ENCODE measurements at places on chromosomes 3 and 15. TPM values are rescaled to one million over a fixed set of nuclear protein-coding genes. Genes with fewer than 3 reads are reported as not detected.
A peak's percentile ranks its signal among the peaks of the same experiment; 100 is the strongest.

GRCh38 chr3:55571913-55572312, 84.8 kb upstream of the WNT5A start:
- H3K36me3 ChIP-seq = no peaks in the 10 kb centered on the region
- H3K4me1 ChIP-seq = peaks cover 3% of the 10 kb centered on the region
- no peak overlapping the region for H3K27ac ChIP-seq
- no peak for DNase-seq

- no peaks in the 10 kb centered on the region for H3K27me3 ChIP-seq
- no peak overlapping the region for H3K4me3 ChIP-seq
- H3K27ac ChIP-seq = no peak overlapping the region
- no peak for DNase-seq
- no peaks in the 10 kb centered on the region for H3K4me1 ChIP-seq
Observed at GRCh38 chr3:181103605-181104004, 114.1 kb upstream of the DNAJC19 start.

GRCh38 chr3:52534281-52535183, 875 bp upstream of the NT5DC2 start:
- H3K36me3 ChIP-seq = peaks cover 14% of the 10 kb centered on the region
- no peaks in the 10 kb centered on the region for H3K27me3 ChIP-seq
- H3K4me3 ChIP-seq = peak overlapping the region; percentile 75
- DNase-seq = no peak
- H3K27ac ChIP-seq = peak overlapping the region; percentile 63
- H3K4me1 ChIP-seq = peaks cover 29% of the 10 kb centered on the region

DNA sequence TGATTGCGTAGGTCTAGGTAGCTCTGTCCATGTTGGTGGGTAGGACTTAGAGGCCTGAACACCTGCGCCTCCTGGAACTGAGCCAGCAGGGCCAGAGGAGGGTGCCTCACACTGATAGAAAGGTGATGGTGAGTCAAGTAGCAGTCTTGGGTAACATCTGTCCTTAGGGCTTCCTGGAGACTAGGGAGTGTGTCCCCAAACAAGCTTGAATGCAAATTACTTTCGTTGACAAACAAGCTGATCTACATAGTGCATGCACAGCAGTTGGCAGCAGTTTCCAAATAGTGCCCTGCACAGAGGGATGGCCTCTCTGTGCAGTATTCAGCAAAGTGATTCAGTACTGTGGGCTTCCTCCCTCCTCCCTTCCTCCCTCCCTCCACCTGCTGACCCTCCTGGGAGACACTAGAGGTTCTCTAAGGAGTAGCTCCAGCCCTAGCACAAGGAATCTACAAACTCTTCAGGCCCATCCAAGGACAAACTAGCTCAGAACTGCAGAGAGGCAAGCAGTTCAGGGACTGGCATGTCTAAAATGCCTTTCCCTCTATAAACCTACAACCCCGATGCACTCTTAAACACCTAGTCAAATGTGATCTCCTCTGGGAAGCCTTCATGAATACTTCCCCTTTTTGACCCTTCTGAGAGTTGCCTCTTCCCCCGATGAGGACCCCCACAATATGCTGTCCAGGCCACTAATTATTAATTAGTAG, 61.0 kb downstream of the TLE3 start:
- no peaks in the 10 kb centered on the region for H3K36me3 ChIP-seq
- H3K27me3 ChIP-seq = peaks cover 10% of the 10 kb centered on the region
- H3K4me3 ChIP-seq = no peak overlapping the region
- H3K27ac ChIP-seq = no peak overlapping the region
- no peak for DNase-seq
- H3K4me1 ChIP-seq = no peaks in the 10 kb centered on the region

DNA sequence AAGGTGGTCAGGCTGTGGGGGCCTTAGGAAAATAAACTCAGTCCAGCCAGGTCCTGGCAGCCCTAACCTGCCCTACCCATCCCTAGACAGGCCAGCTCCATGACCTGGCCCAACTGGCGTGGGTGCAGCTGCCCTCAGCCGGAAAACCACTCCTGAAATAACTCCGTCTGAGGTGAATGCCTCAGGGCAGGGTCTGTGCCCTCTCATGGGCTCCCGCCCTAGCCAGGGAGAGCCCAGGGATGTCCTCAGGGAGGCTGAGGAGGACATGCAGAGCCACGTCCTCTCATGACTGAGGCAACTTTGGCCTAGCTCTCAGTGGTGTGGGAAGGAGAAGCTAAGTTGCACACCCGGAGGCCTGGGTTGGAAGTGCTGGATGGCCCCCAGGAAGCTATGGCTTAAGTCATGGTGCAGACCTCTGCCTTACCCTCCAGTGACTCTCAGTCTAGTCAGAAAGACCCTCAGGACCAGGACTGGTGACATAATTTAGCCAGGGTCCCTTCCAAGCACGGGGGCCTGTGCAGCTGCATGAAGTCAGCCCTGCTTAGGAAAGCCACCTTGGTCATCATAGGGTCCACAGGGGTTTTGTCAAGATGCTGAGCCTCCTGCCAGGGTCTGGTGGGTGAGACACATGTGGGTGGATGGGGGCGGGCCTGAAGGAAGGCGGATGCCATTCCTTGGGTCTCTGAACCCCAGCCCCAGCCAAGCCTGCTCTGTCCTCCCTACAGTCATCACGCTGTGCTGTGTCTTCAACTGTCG, 7.4 kb downstream of the TMIE start:
- no peak overlapping the region for H3K27ac ChIP-seq
- H3K27me3 ChIP-seq = no peaks in the 10 kb centered on the region
- DNase-seq = no peak
- H3K4me1 ChIP-seq = no peaks in the 10 kb centered on the region
- H3K4me3 ChIP-seq = no peak overlapping the region
- H3K36me3 ChIP-seq = no peaks in the 10 kb centered on the region

GRCh38 chr3:107432646-107433045, 55.4 kb downstream of the CCDC54 start:
- no peak for DNase-seq
- H3K4me3 ChIP-seq = peak overlapping the region; percentile 85
- H3K27me3 ChIP-seq = peaks cover 20% of the 10 kb centered on the region

GRCh38 chr3:178584722-178585380, 48.6 kb downstream of the KCNMB2 start:
- H3K27me3 ChIP-seq = no peaks in the 10 kb centered on the region
- DNase-seq = no peak
- no peak overlapping the region for H3K27ac ChIP-seq
- no peak overlapping the region for H3K4me3 ChIP-seq

DNA sequence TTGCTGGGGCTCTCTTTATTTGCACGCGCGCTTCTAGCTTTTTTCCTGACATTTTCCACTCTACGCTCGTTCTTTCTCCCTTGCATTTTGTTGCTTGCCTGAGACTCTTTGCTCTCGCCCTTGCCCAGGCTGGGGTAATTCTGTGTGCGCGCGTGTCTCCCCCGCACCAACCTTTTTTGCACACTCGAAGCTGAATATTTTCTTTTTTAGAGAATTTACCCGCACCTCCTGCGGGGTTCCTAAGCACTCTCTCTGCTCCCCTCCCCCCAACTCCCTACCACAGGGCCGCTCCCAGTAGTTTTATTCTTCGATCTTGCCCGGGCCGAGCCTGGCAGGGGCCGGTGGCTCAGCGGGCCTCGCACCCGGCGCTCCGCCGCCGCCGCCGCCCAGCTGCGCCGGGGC, 732 bp downstream of the FAM43A start:
- H3K4me3 ChIP-seq = peak overlapping the region; percentile 92
- peak overlapping the region; percentile 85 for H3K27ac ChIP-seq
- no peaks in the 10 kb centered on the region for H3K27me3 ChIP-seq
- no peak for DNase-seq

DNA sequence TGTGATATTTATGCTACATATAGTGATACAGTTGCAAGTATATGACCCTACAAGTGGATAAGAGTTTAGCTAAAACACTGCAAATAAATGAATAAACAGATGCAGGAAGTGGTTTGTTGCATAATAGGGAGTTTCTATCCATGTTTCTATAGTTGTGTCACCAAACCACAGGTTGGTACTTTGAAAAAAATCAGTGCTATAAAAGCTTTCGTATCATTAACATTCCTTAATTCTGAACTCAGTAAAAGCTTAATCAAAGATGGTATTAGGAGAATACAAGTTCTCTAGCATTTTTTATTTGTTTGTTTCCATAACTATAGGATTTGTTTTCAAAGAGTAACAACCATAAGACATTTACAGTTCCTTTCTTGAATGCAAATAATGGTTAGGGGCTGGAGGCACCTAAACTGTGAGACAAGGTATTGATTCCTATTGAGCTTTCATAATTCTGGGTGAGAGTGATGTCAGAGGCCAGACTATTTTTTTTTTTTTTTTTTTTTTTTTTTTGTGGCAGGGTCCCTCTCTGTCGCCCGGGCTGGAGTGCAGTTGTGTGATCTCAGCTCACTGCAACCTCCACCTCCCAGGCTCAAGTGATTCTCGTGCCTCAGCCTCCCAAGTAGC, 29.6 kb downstream of the CPOX start:
- DNase-seq = no peak
- H3K4me1 ChIP-seq = peaks cover 77% of the 10 kb centered on the region
- H3K27ac ChIP-seq = peak overlapping the region; percentile 98
- peak overlapping the region; percentile 71 for H3K4me3 ChIP-seq
- H3K27me3 ChIP-seq = no peaks in the 10 kb centered on the region
- peaks cover 11% of the 10 kb centered on the region for H3K36me3 ChIP-seq

DNA sequence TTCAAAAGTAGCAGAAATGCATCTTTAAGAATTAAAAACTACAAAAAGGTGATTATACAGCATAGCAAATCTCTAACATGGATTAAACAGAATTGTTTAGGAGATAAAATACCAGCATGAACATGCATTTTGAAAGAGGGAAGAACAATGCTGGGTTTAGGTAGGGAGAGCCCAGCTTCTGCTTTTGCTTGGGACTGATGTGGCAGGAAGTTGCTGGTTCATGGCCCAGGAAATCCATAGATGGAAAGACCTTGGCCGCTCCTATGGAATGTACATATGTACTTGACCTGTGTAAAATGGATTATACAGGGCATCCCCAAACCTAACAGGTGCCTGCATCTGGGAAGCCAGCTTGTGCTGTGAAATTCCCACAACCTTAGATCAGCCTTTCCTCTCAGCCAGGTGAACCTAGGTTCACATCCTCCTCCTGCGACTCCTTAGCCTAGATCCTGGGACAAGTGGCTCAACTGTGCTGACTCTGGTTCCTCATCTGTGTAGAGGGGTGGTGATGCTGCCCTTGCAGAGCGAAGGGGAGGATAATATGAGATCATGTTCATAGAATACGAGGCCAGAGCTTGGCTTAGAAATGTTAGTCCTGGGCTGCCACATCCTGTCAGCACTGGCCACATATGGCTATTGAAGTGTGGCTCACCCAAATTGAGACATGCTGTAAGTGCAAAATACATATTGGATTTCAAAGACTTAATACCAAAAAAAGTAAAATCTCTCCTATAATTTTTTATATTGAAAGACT, 47.0 kb upstream of the PLXNA1 start:
- no peaks in the 10 kb centered on the region for H3K36me3 ChIP-seq
- H3K27ac ChIP-seq = no peak overlapping the region
- DNase-seq = no peak
- H3K4me3 ChIP-seq = no peak overlapping the region
- no peaks in the 10 kb centered on the region for H3K4me1 ChIP-seq
- H3K27me3 ChIP-seq = peaks cover 11% of the 10 kb centered on the region

DNA sequence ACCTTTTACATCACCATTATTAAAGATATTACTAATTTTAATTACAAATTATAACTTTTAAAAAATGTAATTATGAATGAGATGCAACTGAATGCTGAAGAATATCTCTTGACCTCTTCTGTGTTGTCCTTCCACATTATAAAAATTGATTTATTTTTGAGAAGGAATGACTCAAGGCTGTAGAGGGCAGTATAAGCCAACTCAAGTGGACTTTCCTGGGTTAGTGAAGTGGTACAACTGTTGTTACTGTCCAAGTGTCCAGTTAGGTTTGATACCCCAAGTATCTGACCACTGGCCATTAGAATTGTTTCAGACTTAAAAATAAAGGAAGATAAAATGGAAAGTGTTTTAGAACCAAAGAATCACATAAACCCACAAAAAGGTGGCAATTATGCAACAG, 51.9 kb downstream of the BBX start:
- H3K4me1 ChIP-seq = peaks cover 13% of the 10 kb centered on the region
- H3K27ac ChIP-seq = no peak overlapping the region
- no peak for DNase-seq
- no peaks in the 10 kb centered on the region for H3K27me3 ChIP-seq

DNA sequence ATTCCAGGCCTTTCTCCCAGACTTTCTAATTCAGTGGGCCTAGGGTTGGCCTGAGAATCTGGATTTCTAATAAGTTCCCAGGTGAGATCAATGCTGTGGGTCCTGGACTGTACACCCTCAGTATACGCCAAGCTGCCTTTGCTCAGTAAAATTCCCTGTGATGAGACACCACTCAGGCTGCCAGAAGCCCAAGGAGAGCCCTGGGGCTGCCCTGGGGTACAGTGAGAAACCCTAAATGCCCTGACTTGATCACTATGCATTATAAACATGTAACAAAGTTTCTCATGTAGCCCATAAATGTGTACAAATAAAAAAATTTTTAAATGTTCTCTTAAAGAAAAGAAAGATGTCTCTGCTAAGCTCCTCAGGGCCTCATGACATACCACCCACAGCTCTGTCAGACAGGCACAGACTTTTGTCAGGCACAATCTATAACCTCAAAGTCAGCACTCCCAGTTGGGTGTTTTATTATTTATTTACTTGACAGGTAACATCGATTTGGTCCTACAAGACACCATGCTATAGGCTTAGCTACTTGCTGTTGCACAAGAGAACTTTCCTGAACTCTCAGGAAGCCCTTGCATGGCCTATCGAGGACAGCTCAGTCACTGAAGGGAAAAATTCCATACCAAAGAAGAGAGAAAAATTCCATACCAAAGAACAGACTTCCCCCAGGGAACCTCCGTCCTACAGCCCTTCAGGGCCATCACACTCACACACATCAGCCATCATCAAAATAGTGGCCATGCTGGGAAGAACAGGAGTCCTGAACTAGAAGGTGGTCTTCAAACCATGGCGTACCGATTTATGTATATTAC, 22.7 kb downstream of the LARP6 start:
- no peaks in the 10 kb centered on the region for H3K4me1 ChIP-seq
- H3K27ac ChIP-seq = no peak overlapping the region
- peaks cover 12% of the 10 kb centered on the region for H3K27me3 ChIP-seq
- no peak overlapping the region for H3K4me3 ChIP-seq
- no peaks in the 10 kb centered on the region for H3K36me3 ChIP-seq

- DNase-seq = no peak
- no peak overlapping the region for H3K27ac ChIP-seq
Observed at GRCh38 chr3:18247139-18247695, 177.9 kb downstream of the SATB1 start.

- DNase-seq = no peak
- peak overlapping the region; percentile 98 for H3K27ac ChIP-seq
- H3K4me1 ChIP-seq = peaks cover 71% of the 10 kb centered on the region
- no peak overlapping the region for H3K4me3 ChIP-seq
- H3K36me3 ChIP-seq = peaks cover 21% of the 10 kb centered on the region
- no peaks in the 10 kb centered on the region for H3K27me3 ChIP-seq
Observed at GRCh38 chr3:172125053-172125452, 85.7 kb downstream of the FNDC3B start.

- H3K27ac ChIP-seq = peak overlapping the region; percentile 82
- peaks cover 4% of the 10 kb centered on the region for H3K36me3 ChIP-seq
- H3K4me3 ChIP-seq = no peak overlapping the region
- no peaks in the 10 kb centered on the region for H3K27me3 ChIP-seq
- DNase-seq = no peak
Observed at GRCh38 chr3:172629470-172629869, 81.4 kb downstream of the NCEH1 start.

GMPPB gene
- total RNA-seq = 83.5 TPM

CAMK1 gene
- 19.8 TPM for total RNA-seq

SELENOT gene
- total RNA-seq = 72.4 TPM

DGKG gene
- total RNA-seq = 6.2 TPM

ACOX2 gene
- not detected for total RNA-seq

GORASP1 gene
- total RNA-seq = 16.6 TPM

TKT gene
- total RNA-seq = 171 TPM

SLC6A1 gene
- not detected for total RNA-seq

COL6A5 gene
- total RNA-seq = not detected

All from natural killer cell treated with Interleukin-12 subunit alpha and Interleukin-12 subunit beta and Interleukin-15 and Interleukin-18, amount 100 ng/mL, for 72 hours (primary cell).